ENCODE measurements at places on chromosomes 5 and 9. TPM values are rescaled to one million over a fixed set of nuclear protein-coding genes. Genes with fewer than 3 reads are reported as not detected.

DNA sequence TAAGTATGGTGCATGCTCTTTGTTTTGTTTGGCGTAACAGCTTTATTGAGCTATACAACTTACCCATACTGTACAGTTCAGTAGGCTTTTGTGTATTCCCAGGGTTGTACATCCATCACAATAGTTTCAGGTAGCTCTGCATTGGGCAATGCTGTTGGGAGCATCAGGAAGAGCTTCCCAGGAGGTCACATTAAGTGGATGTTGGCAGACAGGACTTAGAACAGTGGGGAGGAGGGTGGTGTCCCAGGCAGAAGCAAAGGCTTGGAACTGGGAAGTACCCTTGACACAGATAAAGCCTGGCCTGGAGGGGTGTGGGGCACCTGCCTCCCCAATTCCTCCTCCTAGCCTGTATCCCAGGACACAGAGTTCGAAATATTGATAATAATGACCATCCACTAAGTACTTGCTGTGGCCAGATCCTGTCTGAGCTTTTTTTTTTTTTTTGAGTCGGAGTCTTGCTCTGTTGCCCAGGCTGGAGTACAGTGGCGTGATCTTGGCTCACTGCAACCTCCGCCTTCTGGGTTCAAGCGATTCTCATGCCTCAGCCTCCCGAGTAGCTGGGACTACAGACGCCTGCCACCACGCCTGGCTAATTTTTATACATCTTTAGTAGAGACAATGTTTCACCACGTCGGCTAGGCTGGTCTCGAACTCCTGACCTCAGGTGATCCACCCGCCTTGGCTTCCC lies 1.3 kb downstream of the BBLN start:
- no peak for ATAC-seq

DNA sequence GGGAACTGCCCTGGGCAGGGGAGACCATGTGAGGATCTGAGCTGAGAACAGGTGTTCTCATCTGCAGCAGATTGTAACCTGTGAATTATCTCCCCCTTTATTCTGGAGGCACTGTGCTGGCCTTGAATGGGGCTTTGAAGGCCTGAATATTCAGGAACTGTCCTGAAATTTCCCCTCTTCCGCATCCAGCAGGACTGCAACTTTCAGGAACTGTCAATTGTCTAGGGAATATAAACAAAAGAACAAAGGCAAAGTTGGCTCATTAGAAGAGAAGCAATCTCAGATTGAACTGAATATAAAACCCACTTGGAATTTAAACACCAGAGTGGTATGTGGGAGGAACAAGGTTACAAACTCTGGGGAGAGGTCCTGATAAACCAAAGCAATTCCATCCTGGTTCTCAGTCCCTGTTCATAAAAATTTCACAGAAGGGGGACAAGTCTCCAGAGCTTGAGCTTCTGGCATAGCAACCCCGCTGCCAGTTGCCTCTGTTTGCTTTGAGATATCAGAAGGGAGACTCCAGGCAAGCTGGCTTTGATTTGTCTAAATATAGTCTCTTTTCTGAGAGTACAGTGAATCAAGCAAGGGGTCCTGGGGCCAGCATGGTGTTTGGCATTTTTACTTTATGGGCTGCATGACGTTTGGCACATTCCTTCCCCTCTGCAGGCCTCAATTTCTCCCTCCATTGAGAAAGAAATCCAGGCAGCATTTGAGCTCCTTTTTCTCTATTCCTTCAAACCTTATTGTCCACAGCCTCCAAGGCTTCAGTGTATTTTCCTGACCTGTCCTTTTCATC lies 47.5 kb downstream of the ADRB2 start:
- ATAC-seq = no peak

DNA sequence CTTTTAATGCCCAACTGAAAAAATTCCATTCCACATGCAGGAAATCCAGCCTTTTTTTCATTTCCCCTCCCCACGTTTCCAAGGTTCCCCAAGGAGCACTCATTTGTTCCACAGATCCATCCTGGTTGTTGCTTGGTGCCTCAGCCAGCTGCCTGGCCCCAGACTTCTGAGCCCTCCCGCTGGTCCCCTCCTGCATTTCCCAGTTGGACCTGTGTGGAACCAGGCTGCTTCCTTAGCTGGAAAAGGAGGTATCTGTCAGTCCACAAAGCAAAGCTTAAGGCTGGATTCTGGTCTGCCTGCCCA lies 44.8 kb downstream of the ANGPTL2 start:
- no peak for ATAC-seq

DNA sequence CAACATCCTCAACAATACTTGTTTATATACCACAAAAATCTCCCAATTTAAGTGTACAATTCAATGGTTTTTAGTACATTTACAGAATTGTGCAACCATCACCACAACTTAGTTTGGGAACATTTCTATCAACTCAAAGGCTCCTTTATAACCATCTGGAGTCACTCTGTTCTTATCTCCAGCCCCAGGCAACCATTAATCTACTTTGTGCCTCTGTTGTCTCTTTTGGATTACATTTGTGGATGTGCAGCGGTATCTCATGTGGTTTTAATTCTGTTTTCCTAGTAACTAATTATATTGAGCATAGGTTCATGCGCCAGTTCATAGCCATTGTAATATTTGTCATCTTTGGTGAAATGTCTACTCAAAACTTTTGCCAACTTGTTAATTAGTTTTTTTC lies 14.4 kb downstream of the ADAMTS19 start:
- no peak for ATAC-seq

DNA sequence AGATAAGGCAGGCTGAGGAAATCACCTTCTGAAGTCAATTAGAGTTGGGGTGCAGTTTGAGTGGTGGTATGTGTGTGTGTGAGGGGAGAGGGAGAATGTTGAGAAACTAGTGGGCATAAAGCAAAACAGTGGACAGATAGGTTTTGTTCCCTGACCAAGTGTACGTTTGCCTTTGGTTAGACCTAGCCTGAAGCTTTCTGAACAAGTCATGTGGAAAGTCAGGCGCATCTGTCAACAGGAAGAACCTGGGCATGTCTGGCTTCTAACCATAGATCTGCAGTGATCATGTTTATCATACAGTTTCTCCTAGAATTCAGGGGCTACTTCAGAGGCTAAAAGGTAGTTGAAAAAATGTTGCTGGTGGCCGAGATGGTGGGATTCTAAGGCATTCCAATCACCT lies 143.2 kb upstream of the PCA3 start:
- ATAC-seq = no peak

GRCh38 chr9:13053504-13053903 lies 226.0 kb downstream of the MPDZ start:
- ATAC-seq = no peak

The PCDHB5 gene
- not detected for total RNA-seq

The EGR1 gene
- 14.0 TPM for total RNA-seq

The GRXCR2 gene
- not detected for total RNA-seq

GRCh38 chr9:124126648-124127646 lies 115.4 kb downstream of the LHX2 start:
- peak; percentile 74 for ATAC-seq

DNA sequence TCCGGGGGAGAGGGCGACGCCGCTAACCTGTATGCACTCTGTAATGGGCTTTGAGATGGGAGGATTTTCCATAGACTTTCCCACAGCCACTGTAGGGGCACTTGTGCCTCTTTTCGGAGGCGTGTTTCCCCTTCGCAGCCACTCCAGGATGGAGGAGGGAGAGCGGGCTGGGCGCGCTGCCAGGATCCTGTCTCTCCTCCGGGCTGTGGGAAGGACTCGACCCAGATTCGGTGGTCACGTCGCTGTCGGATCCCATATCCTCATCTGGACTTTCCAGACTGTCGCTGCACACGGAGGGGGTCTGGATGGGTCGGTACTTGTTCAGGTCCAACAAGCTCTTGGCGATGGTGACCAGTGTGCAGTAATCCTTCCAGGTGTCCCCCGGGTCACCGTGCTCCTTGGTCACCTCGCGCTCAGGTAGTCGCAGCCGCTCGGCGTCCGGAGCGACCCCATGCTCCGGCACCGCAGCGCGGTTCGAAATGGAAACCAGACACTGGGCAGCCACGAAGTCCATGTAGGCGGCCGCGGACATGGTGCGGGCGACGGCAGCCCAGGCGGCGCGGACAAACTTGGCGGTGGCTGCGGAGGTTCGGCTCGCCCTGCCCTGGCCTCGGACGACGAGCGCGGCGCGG lies 1.5 kb downstream of the KLF9 start:
- no peak for ATAC-seq
